ENCODE measurements at places on chromosomes 2 and 18. TPM values are rescaled to one million over a fixed set of nuclear protein-coding genes. Genes with fewer than 3 reads are reported as not detected.

ADD2 gene
- total RNA-seq, result 0.47 TPM

MATN3 gene
- total RNA-seq, result 3.6 TPM

VIT gene
- not detected for total RNA-seq

FIGN gene
- total RNA-seq, result 4.7 TPM

ABCG5 gene
- total RNA-seq, result not detected

C1QL2 gene
- total RNA-seq, result not detected

CYTIP gene
- 0.82 TPM for total RNA-seq

DSG1 gene
- total RNA-seq, result not detected

DNA sequence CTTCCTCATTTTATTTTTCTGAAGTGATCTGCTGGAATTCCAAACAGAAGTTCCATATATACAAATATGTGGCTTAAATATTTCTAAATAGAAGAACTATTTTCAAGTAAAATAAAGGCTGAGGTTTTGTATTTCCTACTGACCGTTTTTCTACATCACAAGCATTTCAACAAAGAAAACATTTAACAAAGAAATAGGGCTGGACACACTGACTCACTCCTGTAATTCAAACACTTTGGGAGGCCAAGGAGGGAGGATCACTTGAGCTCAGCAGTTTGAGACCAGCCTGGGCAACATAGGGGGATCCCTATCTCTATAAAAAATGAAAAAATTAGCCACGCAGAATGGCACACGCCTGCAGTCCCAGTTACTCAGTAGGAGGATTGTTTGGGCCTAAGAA lies 44.6 kb downstream of the TANK start:
- no peak for DNase-seq

GRCh38 chr2:63755965-63756364 lies 85.7 kb upstream of the UGP2 start:
- no peak for DNase-seq

- no peak for DNase-seq
Measured at GRCh38 chr2:237051861-237052260, 33.8 kb upstream of the COPS8 start.

GRCh38 chr2:207474863-207475485 lies 54.8 kb upstream of the CREB1 start:
- peak; percentile 56 for DNase-seq

- DNase-seq, result no peak
Measured at GRCh38 chr2:24984912-24985311, 13.2 kb upstream of the DNAJC27 start.

DNA sequence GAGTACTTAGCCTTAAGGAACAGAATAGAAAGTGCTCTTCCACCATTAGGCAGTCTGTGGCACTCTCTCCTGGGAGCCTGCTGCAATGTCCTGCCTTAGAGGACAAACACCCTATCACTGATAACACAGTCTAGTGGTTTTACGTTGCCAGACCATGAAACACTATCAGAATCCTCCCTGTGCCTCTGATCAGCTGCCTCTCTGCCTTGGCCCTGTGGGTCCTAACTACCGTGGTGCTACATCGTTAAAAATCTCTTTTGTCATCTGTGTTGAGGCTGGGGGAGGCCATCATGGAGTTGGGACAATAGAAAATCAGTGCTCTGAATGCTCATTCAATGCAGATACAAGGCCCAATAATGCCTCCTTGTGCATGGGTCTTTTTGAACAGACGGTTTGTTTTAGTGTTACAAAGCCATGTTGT lies 11.9 kb upstream of the APCDD1 start:
- DNase-seq, result no peak

DNA sequence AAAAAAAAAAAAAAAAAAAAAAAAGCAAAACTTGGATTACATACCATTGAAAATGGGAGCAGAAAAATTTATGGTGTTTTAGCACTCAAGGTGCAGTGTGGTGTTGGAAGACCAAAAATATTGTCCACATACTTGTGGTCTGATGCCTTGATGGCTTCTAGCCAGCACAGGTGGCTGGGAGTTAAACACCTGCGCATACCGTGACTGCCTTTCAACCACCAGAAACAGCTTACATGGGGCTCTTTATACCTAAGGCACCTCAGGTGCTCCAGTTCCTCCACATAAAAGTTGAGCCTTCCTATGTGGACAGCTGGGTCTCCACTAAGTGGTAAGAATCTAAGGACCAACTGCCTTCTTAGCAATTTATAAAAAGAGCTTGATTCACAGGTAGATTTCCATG lies 802.6 kb upstream of the CELF4 start:
- DNase-seq, result no peak

DNA sequence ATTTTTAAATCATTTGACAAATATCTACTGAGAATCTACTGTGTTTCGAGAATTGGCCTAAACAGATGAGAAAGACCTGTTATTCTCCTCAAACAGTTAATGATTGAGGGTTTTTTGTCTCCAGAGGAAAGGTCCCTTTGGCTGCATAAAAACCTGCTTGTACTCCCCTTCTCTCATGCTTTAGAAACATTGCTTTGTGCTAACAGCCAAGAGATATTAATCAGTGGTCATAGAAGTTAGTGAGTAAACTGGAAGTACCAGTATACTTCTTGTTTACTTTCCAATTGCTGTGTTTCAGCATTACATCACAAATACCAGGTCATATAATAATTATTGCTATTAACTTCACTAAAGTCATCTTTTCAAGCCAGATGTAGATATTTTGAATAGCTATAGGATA lies 34.1 kb downstream of the ITGB6 start:
- no peak for DNase-seq

GRCh38 chr2:680496-680895 lies 3.3 kb upstream of the TMEM18 start:
- no peak for DNase-seq

DNA sequence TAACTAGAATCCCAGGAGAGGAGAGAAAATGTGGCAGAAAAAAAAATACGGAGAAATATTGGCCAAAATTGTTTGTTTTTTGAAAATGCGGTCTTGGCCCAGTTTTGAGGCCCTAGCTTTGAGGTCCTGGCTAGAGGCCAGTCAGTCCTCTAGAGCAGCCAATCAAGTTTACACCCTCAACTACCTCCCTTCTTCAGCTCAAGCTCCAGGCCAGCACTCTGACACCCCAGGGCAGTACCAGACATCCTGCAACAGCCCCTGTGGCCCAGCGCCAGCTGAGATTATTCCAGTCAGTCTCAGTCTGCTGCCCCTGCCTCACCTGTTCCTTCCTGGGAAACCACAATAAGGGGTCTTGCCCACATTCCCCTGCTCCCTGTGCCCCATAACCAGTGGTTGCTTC lies 107.7 kb downstream of the UGGT1 start:
- no peak for DNase-seq

GRCh38 chr18:58559427-58560186 lies 69.3 kb downstream of the ALPK2 start:
- no peak for DNase-seq

- no peak for DNase-seq
Measured at GRCh38 chr2:220575963-220576362, 948.5 kb downstream of the SLC4A3 start.

DNA sequence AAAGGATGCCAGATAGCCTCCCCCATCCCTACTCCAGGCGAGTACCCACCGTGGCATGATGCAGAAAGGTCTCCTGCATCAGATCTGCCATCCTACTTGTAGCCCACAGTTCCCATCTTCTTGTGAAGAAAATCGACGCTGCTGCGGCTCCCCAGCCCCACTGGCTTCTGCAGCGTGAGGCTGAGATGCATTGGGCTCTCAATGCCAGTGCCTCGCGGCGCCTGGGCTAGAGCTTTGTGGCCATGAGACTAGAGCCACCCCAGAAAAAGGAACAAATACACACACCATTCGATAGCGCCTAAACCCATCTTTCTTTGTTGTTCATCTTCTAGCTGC lies 2.8 kb downstream of the NOL4 start:
- no peak for DNase-seq

DNA sequence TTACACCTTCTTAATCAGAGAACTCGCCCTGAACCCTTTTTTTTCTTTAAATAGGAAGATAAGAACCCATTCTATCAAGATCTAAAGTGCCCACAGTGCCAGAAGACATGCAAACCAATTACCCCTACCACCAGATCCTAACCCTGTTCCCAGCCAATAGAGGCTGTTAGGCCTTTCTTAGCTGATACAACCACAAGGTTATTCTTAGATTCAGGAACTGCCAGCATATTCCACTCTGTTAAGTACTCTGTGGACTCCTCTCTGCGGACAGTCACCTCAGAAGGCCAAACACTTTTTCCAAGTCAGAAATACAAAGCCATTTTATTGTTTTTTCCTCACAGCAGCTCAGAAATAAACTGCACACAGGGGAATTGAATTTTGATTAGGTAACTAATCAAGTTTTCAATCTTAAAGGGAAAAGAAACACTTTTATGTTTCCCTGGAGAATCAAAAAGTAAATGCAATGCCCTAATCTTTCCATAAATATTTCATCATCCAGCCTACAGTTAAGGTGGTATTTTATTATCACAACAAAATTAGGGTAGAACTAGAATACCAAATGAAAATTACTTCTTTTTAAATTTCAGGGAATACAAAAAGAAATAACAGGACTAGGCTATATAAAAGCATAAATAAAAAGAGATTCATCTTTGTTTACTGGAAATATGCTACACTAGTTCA lies 111.4 kb downstream of the NBAS start:
- DNase-seq, result no peak

- no peak for DNase-seq
Measured at GRCh38 chr2:43100362-43100882, 126.0 kb downstream of the ZFP36L2 start.

- DNase-seq, result no peak
Measured at GRCh38 chr2:151336863-151337371, 20.5 kb upstream of the TNFAIP6 start.

GRCh38 chr18:2981212-2981728 lies 31.7 kb downstream of the LPIN2 start:
- DNase-seq, result peak; percentile 88
